ENCODE measurements at places on chromosomes 7 and 10. TPM values are rescaled to one million over a fixed set of nuclear protein-coding genes. Genes with fewer than 3 reads are reported as not detected.
A peak's percentile ranks its signal among the peaks of the same experiment; 100 is the strongest.

DNA sequence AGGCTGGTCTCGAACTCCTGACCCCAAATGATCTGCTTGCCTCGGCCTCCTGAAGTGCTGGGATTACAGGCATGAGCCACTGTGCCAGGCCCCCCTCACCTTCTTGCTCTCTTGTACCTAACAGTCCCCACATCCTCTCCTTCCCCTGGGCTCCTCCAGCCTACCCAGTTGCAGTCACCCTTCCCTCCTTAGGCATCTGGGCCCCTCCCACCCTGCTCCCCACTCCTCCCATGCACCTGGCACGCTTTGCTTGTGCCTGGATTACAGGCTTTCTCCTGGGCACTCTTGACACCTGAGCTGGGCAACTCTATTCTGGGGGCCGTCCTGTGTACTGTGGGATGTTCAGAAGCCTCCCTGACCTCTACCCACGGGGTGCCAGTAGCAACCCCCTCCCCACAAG lies 3.0 kb downstream of the CLDN15 start:
- no peak overlapping the region for H3K4me3 ChIP-seq
- no peak overlapping the region for H3K27ac ChIP-seq
- DNase-seq, result no peak
- H3K36me3 ChIP-seq, result peaks cover 28% of the 10 kb centered on the region
- H3K27me3 ChIP-seq, result no peaks in the 10 kb centered on the region
- H3K4me1 ChIP-seq, result peaks cover 52% of the 10 kb centered on the region

DNA sequence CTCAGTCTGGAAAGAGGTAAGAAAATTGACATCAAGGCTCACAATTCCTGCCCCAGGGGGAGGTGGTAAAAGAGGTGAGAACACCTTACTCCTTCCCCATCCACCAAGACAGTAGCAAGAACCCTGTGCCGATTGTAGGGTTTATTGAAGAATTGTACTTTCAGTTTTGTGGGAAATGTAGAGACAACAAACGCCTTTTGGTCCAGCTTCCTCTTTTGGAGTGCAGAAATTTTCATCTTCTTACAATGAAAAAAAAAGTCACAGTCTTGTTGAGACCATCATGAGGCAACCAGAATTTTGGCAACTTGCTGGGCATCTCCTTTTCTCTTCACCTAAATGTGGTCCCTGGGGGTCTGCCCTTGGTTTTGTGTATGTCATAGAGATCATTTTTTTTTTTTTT lies 217.7 kb downstream of the TMEM178B start:
- DNase-seq, result no peak
- no peaks in the 10 kb centered on the region for H3K4me1 ChIP-seq
- H3K27me3 ChIP-seq, result no peaks in the 10 kb centered on the region
- H3K36me3 ChIP-seq, result no peaks in the 10 kb centered on the region
- no peak overlapping the region for H3K4me3 ChIP-seq

- no peaks in the 10 kb centered on the region for H3K27me3 ChIP-seq
- H3K4me1 ChIP-seq, result no peaks in the 10 kb centered on the region
- DNase-seq, result no peak
- peaks cover 19% of the 10 kb centered on the region for H3K36me3 ChIP-seq
- H3K4me3 ChIP-seq, result no peak overlapping the region
- H3K27ac ChIP-seq, result no peak overlapping the region
These were observed 185.2 kb downstream of the SLC25A13 start for GRCh38 chr7:96136600-96137239.

- no peak for DNase-seq
- no peaks in the 10 kb centered on the region for H3K27me3 ChIP-seq
- H3K27ac ChIP-seq, result no peak overlapping the region
- H3K4me1 ChIP-seq, result peaks cover 3% of the 10 kb centered on the region
- H3K4me3 ChIP-seq, result no peak overlapping the region
These were observed 109.9 kb upstream of the ADO start for GRCh38 chr10:62694537-62695126.

GRCh38 chr7:115274-115911 lies 77.0 kb upstream of the FAM20C start:
- H3K27me3 ChIP-seq, result no peaks in the 10 kb centered on the region
- H3K27ac ChIP-seq, result no peak overlapping the region
- peak; percentile 92 for DNase-seq
- H3K36me3 ChIP-seq, result no peaks in the 10 kb centered on the region
- H3K4me3 ChIP-seq, result no peak overlapping the region

Gene LRRC4
- total RNA-seq, result 1.3 TPM

Gene NKX2-3
- total RNA-seq, result 0.19 TPM
